ENCODE measurements at places on chromosomes 2 and 18. TPM values are rescaled to one million over a fixed set of nuclear protein-coding genes. Genes with fewer than 3 reads are reported as not detected.

The GKN1 gene
- total RNA-seq = not detected

GRCh38 chr18:10410472-10411308, 43.7 kb upstream of the APCDD1 start:
- H3K36me3 ChIP-seq = no peaks in the 10 kb centered on the region
- no peak for DNase-seq
- no peaks in the 10 kb centered on the region for H3K4me1 ChIP-seq
- H3K27me3 ChIP-seq = no peaks in the 10 kb centered on the region
- H3K4me3 ChIP-seq = no peak overlapping the region

- H3K4me3 ChIP-seq = no peak overlapping the region
- peaks cover 9% of the 10 kb centered on the region for H3K27me3 ChIP-seq
- no peak for DNase-seq
- no peaks in the 10 kb centered on the region for H3K4me1 ChIP-seq
- no peak overlapping the region for H3K27ac ChIP-seq
- H3K36me3 ChIP-seq = no peaks in the 10 kb centered on the region
Observed at GRCh38 chr2:32849456-32850194, 97.1 kb upstream of the LTBP1 start.

GRCh38 chr18:52190195-52190594, 149.8 kb upstream of the DCC start:
- H3K4me3 ChIP-seq = no peak overlapping the region
- H3K4me1 ChIP-seq = no peaks in the 10 kb centered on the region
- no peaks in the 10 kb centered on the region for H3K27me3 ChIP-seq
- no peak for DNase-seq
- no peaks in the 10 kb centered on the region for H3K36me3 ChIP-seq

- H3K36me3 ChIP-seq = peaks cover 3% of the 10 kb centered on the region
- H3K27ac ChIP-seq = no peak overlapping the region
- peaks cover 10% of the 10 kb centered on the region for H3K4me1 ChIP-seq
- no peaks in the 10 kb centered on the region for H3K27me3 ChIP-seq
- no peak for DNase-seq
Observed at GRCh38 chr2:39416140-39416539, 20.9 kb downstream of the MAP4K3 start.

The HEATR5B gene
- 15.2 TPM for total RNA-seq

GRCh38 chr2:233408366-233409285, 54.3 kb downstream of the DGKD start:
- peak overlapping the region; percentile 73 for H3K27ac ChIP-seq
- peaks cover 51% of the 10 kb centered on the region for H3K4me1 ChIP-seq
- H3K36me3 ChIP-seq = peaks cover 39% of the 10 kb centered on the region
- no peaks in the 10 kb centered on the region for H3K27me3 ChIP-seq
- peak; percentile 40 for DNase-seq

- H3K27me3 ChIP-seq = no peaks in the 10 kb centered on the region
- H3K36me3 ChIP-seq = peaks cover 51% of the 10 kb centered on the region
- H3K4me1 ChIP-seq = peaks cover 61% of the 10 kb centered on the region
- H3K27ac ChIP-seq = peak overlapping the region; percentile 81
Observed at GRCh38 chr2:219228041-219228910, 1.2 kb downstream of the ATG9A start.

The SPTBN1 gene
- total RNA-seq = 109 TPM

DNA sequence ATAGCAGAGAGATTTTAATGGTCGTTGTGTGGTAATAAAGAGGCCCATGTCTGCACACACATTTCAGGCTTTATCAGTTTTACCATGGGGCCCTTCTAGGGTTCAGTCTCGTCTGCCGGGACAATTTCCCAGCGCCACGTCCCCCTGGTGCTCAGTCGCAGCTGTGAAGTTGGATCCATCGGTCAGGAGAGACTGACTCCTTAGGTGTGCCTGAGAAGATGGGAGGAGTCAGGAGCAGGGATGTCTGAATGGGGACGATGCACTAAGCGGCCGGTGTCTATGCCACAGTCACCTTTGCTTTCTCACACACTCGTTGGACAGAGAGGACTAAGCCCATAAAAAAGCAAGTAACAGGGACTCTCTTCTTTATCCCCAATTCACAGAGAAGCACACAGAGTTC, 71.4 kb downstream of the TWIST2 start:
- H3K27ac ChIP-seq = no peak overlapping the region
- no peaks in the 10 kb centered on the region for H3K4me1 ChIP-seq
- H3K4me3 ChIP-seq = no peak overlapping the region
- DNase-seq = no peak
- H3K27me3 ChIP-seq = no peaks in the 10 kb centered on the region

DNA sequence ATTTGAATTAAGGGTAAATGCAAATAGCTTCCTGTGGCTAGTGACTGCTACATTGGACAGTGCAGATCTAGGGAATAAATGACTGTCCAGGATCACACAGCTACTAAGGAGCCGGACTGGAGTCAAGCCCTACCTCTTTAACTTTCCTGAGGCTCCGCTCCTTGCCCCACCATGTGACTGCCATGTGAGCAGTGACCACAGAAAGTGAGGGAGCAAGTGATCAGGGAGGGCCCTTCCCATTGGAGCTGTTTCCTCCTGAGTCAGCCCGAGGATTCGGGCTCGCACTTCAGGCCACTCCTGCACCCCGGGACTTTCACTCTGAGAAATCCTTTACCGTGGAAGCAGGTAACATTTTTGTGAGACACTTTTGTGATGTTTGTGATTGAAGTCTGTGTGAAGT, 198.0 kb downstream of the ANKRD30B start:
- no peak for DNase-seq
- H3K4me1 ChIP-seq = no peaks in the 10 kb centered on the region
- no peaks in the 10 kb centered on the region for H3K27me3 ChIP-seq
- no peak overlapping the region for H3K4me3 ChIP-seq
- H3K27ac ChIP-seq = no peak overlapping the region
- no peaks in the 10 kb centered on the region for H3K36me3 ChIP-seq

The ADCYAP1 gene
- not detected for total RNA-seq

GRCh38 chr2:163407296-163407695, 328.5 kb downstream of the FIGN start:
- H3K4me1 ChIP-seq = no peaks in the 10 kb centered on the region
- H3K4me3 ChIP-seq = no peak overlapping the region
- no peaks in the 10 kb centered on the region for H3K27me3 ChIP-seq
- no peak overlapping the region for H3K27ac ChIP-seq
- H3K36me3 ChIP-seq = no peaks in the 10 kb centered on the region

The POTEI gene
- not detected for total RNA-seq

The NOL4 gene
- not detected for total RNA-seq

GRCh38 chr18:73007195-73007914, 139.6 kb upstream of the NETO1 start:
- DNase-seq = no peak
- H3K36me3 ChIP-seq = no peaks in the 10 kb centered on the region
- H3K27ac ChIP-seq = no peak overlapping the region
- H3K4me3 ChIP-seq = no peak overlapping the region

The CKAP2L gene
- total RNA-seq = 62.2 TPM

The ITGB6 gene
- not detected for total RNA-seq

- H3K36me3 ChIP-seq = no peaks in the 10 kb centered on the region
- H3K4me3 ChIP-seq = no peak overlapping the region
- H3K27ac ChIP-seq = no peak overlapping the region
- H3K4me1 ChIP-seq = no peaks in the 10 kb centered on the region
Observed at GRCh38 chr2:234986876-234987720, 35.3 kb downstream of the SH3BP4 start.

GRCh38 chr2:105175231-105175630, 66.3 kb upstream of the GPR45 start:
- H3K4me3 ChIP-seq = no peak overlapping the region
- no peaks in the 10 kb centered on the region for H3K36me3 ChIP-seq
- H3K27ac ChIP-seq = no peak overlapping the region
- H3K4me1 ChIP-seq = no peaks in the 10 kb centered on the region
- DNase-seq = no peak
- peaks cover 28% of the 10 kb centered on the region for H3K27me3 ChIP-seq

GRCh38 chr2:11082880-11083279, 72.4 kb upstream of the SLC66A3 start:
- no peak overlapping the region for H3K4me3 ChIP-seq
- H3K36me3 ChIP-seq = no peaks in the 10 kb centered on the region
- no peaks in the 10 kb centered on the region for H3K4me1 ChIP-seq
- DNase-seq = peak; percentile 21

- no peak for DNase-seq
- peaks cover 6% of the 10 kb centered on the region for H3K4me1 ChIP-seq
- H3K36me3 ChIP-seq = no peaks in the 10 kb centered on the region
- no peaks in the 10 kb centered on the region for H3K27me3 ChIP-seq
- no peak overlapping the region for H3K4me3 ChIP-seq
Observed at GRCh38 chr18:79379931-79380815, 15.6 kb upstream of the NFATC1 start.

- no peaks in the 10 kb centered on the region for H3K36me3 ChIP-seq
- no peak overlapping the region for H3K4me3 ChIP-seq
- H3K4me1 ChIP-seq = peaks cover 24% of the 10 kb centered on the region
- H3K27ac ChIP-seq = no peak overlapping the region
- no peak for DNase-seq
- no peaks in the 10 kb centered on the region for H3K27me3 ChIP-seq
Observed at GRCh38 chr2:54083021-54083420, 32.4 kb upstream of the ACYP2 start.

GRCh38 chr18:23136326-23137096, 1.2 kb downstream of the CABLES1 start:
- H3K36me3 ChIP-seq = no peaks in the 10 kb centered on the region
- peak overlapping the region; percentile 34 for H3K4me3 ChIP-seq
- H3K4me1 ChIP-seq = peaks cover 25% of the 10 kb centered on the region
- H3K27me3 ChIP-seq = peaks cover 58% of the 10 kb centered on the region
- no peak overlapping the region for H3K27ac ChIP-seq

- DNase-seq = no peak
- H3K27me3 ChIP-seq = peaks cover 28% of the 10 kb centered on the region
- H3K4me3 ChIP-seq = no peak overlapping the region
- H3K4me1 ChIP-seq = no peaks in the 10 kb centered on the region
Observed at GRCh38 chr2:226583715-226584114, 215.9 kb downstream of the IRS1 start.

GRCh38 chr2:200762127-200762526, 49.6 kb upstream of the BZW1 start:
- H3K27ac ChIP-seq = no peak overlapping the region
- no peaks in the 10 kb centered on the region for H3K36me3 ChIP-seq
- DNase-seq = no peak
- H3K4me1 ChIP-seq = peaks cover 31% of the 10 kb centered on the region
- no peak overlapping the region for H3K4me3 ChIP-seq
- H3K27me3 ChIP-seq = peaks cover 12% of the 10 kb centered on the region

- no peak overlapping the region for H3K4me3 ChIP-seq
- no peaks in the 10 kb centered on the region for H3K36me3 ChIP-seq
- H3K27ac ChIP-seq = no peak overlapping the region
- H3K27me3 ChIP-seq = no peaks in the 10 kb centered on the region
Observed at GRCh38 chr2:192669505-192670091, 474.9 kb upstream of the TMEFF2 start.

- H3K4me3 ChIP-seq = peak overlapping the region; percentile 79
- H3K4me1 ChIP-seq = peaks cover 19% of the 10 kb centered on the region
- H3K27me3 ChIP-seq = peaks cover 14% of the 10 kb centered on the region
- no peak for DNase-seq
- no peak overlapping the region for H3K27ac ChIP-seq
Observed at GRCh38 chr2:148877403-148877740, 2.3 kb downstream of the KIF5C start.

- no peak overlapping the region for H3K27ac ChIP-seq
- no peaks in the 10 kb centered on the region for H3K4me1 ChIP-seq
- no peaks in the 10 kb centered on the region for H3K36me3 ChIP-seq
- DNase-seq = no peak
- no peak overlapping the region for H3K4me3 ChIP-seq
- H3K27me3 ChIP-seq = no peaks in the 10 kb centered on the region
Observed at GRCh38 chr2:63477686-63478085, 110.6 kb downstream of the WDPCP start.

DNA sequence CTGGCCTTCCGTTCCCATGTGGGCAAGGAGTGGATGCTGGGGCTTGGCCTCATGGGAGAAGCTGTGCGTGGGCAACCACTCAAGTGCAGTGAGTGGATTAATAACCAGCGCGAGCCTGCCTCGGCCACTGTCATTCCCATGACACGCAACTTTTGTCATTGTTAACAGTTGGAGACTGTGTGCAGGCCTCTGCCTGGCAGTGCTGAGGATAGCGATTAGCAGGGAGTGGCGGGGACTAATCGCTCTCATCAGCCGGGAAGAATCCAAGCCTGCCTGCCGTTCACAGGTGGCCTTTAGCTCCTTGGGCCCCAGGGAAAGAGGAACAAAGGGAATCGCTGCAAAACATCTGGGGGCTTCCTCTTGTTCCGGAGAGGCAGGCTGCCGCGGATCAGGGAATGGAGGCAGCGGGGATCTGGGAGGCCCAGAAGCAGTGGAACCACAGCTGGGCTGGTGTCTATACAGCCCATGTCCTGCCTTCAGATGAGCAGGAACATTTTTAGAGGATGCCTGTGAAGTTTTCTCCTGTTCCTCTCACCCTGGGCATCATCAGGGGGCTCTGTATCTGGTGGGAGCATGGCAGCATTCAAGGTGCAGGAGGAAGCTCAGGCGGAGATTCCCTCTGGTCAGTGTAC, 53.8 kb downstream of the CTIF start:
- no peak overlapping the region for H3K4me3 ChIP-seq
- no peaks in the 10 kb centered on the region for H3K36me3 ChIP-seq
- no peaks in the 10 kb centered on the region for H3K4me1 ChIP-seq
- no peaks in the 10 kb centered on the region for H3K27me3 ChIP-seq
- H3K27ac ChIP-seq = no peak overlapping the region
- no peak for DNase-seq

DNA sequence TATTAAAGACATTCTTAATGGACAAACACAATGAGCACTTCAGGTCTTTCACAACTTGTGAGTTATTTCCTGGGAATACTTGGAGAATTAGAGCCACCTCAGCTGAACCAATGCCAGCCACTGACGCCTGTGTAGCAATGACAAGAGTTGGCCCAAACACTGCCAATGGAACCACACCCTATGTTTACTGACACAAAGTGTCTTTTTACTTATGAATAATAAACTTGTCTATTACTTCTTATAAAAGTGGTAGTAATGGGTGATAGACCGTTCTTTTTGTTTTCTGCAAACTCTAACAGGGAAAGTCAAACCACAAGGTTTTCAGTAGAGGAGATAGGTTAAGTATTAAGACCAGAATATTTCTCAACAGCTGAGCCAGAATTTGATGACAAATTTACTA, 12.5 kb upstream of the CHAC2 start:
- H3K27ac ChIP-seq = no peak overlapping the region
- peaks cover 43% of the 10 kb centered on the region for H3K36me3 ChIP-seq
- no peak for DNase-seq

GRCh38 chr2:15041429-15041837, 408.9 kb downstream of the LRATD1 start:
- no peaks in the 10 kb centered on the region for H3K4me1 ChIP-seq
- no peaks in the 10 kb centered on the region for H3K36me3 ChIP-seq
- no peak overlapping the region for H3K27ac ChIP-seq
- DNase-seq = no peak
- no peak overlapping the region for H3K4me3 ChIP-seq

- H3K27me3 ChIP-seq = no peaks in the 10 kb centered on the region
- no peak overlapping the region for H3K27ac ChIP-seq
- no peaks in the 10 kb centered on the region for H3K36me3 ChIP-seq
- H3K4me1 ChIP-seq = no peaks in the 10 kb centered on the region
Observed at GRCh38 chr2:126449677-126450076, 206.3 kb upstream of the GYPC start.

- peaks cover 15% of the 10 kb centered on the region for H3K4me1 ChIP-seq
- no peaks in the 10 kb centered on the region for H3K27me3 ChIP-seq
- peak overlapping the region; percentile 86 for H3K27ac ChIP-seq
- H3K4me3 ChIP-seq = peak overlapping the region; percentile 18
- DNase-seq = peak; percentile 86
Observed at GRCh38 chr2:74267068-74267467, 68.7 kb downstream of the MTHFD2 start.
